NCI-H526 (cell line): ENCODE measurements at places on chromosomes 5 and 9.

DNA sequence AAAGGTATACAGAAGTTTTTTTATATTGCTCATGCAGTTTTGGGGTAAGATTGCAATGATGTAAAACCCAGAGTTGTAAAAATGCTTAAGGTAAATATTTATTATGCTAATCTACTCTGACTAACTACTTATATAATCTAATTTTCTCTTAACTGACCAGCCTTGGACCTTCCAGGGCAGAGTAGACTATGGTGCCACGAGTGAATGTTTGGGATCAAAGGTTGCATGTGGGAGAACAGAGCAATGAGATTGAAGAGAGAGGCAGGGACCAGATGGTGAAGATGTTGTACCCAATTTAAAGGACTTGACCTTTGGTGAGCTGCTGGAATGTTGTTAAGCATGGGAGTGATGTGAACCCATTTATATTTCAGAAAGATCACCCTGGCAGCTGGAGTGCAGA is 34.8 kb upstream of the PANK3 start:
- DNase-seq = no peak

DNA sequence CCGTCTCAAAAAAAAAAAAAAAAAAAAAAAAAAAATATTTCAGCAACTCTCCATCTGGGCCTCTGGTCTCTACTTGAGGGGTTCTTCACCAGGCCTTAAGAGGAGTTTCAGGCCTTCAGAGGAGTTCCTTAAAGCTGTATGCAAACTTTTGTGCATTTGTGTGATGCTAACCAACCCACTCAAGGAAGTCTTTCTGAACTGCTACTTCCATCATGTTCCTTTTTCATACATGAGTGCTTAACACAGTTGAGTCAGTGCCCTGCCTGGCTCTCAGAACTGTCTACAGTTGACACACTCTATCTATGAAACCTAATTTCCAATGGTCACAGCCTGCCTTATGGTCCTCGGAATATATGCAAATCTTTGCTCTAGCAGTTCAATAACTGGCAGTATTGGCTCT is 146.5 kb downstream of the MEF2C start:
- DNase-seq = no peak

GRCh38 chr9:16453390-16453789 is 417.1 kb downstream of the BNC2 start:
- DNase-seq = no peak

DNA sequence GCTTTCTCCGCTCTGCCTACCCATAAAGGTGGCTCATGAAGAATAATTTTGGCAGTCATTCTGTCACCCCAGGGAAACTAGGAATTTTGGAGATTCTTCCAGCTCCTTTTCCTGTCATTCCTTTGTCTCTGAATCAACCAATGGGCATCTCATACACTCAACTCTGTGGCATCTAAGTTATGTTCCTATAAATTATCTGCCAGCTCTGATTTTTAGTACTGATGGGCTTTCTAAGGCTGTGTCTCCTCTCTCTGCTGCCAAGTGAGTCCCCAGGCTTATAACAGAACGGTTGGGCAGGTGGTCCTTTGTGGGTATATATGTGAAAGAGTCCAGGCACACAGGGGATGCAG is 226.8 kb downstream of the NMUR2 start:
- DNase-seq = no peak

DNA sequence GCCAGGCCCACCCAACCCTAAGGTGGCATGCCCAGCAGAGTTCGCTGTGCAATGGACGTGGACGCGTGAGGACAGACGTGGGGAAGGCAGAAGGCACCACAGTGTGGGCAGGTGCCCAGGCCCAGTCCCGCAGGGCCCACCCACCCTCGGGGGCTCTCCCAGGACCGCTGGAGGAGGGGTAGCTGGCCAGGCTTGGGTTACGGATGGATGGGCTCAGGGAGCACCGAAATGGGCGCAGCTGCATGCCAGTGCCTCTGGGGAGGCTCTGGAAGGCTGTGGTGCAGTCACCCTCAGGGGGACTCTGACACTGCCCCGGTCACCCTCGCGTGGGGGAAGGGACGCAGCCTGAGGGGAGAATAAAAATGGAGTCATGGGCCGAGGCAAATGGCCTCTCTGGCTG is 9.6 kb upstream of the GPSM1 start:
- DNase-seq = no peak

- no peak for DNase-seq
Observed at GRCh38 chr9:2745560-2746380, 28.5 kb downstream of the KCNV2 start.

- DNase-seq = no peak
Observed at GRCh38 chr5:141529002-141529401, 40.1 kb downstream of the PCDHGC5 start.

DNA sequence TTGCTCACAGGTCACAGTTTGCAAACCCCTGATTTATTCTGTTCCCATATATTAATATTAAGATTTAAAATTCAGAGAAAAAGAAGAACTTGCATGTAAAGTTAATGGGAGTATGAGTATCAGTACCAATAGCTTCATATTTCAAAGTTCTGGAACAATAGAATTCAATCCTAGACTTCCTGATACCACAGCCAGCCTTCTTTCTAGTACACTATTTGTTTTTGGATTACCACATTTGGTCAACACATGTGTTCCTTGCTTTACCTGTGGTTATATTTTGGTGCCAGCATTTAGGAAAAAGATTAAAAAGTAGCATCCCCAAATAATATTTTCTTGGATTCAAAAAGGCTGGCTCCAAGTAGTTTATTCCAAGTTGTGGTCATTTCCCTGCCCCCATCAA is 49.5 kb downstream of the SPINK5 start:
- DNase-seq = no peak

DNA sequence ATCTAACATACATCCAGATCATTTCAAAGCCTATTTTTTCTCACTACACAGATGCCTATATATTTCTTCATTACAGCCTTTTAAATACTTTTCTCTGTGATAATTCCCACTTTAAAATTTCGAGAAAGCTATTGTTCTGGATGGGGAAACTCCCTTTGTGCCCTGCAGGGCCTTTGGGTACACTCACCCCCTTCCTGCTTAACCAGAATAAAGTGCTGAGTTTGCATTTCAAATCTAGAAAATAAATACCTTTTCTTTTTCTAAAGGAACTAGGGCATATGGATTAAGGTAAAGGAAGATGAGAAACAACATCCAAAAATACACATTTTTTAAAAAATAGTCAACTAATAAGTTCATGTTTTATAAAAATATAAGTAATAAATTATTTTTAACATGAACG is 323.9 kb downstream of the ADGRV1 start:
- no peak for DNase-seq

DNA sequence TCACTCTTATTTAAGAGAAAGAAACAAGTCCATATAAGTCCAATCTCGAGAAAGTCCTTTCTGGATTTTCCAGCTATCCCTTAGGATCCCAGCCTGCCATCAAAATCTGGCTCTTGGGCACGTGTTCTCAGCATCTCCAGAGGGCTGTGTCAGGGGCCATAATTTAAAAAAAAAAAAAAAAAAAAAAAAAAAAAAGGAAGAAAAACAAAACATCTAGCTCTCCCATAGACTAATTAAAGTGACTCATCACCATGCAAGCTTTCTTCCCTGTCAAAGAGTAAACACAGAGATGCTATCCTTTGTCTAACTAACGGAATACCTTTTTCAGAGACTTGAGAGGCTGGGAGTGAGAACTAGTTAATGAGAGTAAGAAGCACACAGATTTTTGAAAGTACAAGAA is 44.9 kb upstream of the MYO10 start:
- no peak for DNase-seq

- DNase-seq = no peak
Observed at GRCh38 chr5:87027570-87027969, 240.1 kb upstream of the RASA1 start.

DNA sequence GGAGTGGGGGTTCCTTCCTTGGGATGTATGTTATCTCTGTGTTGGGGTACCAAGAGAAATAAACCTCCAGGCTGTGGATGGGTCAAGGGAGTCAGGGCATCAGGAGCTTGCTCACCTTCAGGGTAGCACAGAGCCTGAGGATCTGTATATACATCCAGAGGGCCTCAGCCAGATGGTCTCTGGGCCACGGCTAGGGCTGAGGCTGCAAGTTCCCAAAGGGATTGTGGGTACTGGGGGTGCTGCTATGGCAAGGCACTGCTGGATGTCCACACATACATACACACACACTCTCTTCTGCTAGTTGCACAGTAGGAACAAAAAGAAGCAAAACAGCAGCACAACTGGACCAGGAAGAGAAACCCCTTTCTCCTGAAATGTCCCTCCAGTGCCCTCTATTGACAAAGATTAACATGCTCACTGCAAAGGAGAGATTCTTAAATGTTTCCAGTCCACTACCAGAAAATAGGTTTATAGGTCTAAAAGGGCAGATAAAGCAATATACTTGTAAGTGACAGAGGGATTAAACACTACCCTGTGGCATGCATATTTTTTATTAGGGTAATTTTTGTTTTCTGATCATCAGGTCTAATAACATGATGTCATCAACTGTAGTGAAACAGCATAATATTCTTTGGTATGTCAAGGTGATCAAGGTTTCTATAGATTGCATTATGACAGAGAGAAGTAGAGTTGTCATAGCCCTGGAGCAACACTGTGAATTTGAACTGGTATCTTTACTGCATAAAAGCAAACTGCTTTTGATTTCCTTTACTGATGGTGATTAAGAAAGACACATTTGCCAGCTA is 56.3 kb upstream of the KCNN2 start:
- DNase-seq = no peak

DNA sequence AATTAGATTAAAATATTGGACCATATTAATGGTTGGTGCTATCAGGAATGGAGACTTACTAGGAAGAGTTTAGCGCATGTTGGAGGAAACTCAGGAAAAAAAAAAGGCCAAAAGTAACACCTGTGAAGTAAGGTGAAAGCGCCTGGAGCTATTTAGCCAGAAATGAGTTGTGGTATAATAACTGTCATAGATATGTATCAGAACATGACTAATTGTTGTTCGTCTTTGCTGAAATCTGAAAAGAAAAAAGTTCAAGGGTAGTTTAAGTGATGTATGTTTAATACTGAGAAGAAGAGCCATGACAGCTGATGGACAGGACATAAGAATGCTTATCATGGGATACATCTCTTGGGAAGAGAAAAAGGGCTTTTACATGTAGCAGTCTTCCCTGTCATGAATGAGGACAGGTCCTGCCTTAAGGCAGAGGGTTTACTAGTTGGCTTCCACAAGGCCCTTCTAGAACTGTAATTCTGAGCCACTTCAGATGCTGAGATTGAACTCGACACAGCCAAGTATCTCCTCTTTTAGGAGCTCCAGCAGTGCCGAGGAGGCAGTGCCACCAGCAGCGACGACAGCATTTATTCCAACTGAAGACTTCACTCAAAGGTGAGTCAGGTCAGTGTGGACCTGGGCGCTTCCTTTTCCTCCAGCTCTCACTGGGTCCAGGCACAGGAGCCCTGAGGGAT is 940 bp upstream of the CAMK4 start:
- DNase-seq = no peak

DNA sequence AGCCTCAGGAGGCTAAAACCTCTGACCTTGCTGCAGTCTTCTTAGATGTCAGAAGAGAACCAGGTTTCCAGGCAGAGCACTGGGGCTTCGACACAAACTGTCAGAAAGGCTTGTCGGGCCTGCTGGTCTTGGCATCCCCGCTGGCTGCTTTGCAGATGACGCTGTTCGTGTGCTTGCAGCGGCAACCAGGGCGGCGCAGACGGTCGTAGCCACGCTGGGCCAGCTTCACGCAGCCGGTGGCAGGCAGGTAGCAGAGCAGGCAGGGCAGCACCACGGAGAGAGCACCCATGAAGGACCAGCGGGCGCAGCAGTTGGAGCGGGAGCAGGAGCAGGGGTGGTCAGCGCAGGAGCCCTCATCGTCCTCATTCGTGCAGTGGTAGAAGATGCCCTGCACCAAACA is 10.7 kb downstream of the SPRY4 start:
- no peak for DNase-seq

DNA sequence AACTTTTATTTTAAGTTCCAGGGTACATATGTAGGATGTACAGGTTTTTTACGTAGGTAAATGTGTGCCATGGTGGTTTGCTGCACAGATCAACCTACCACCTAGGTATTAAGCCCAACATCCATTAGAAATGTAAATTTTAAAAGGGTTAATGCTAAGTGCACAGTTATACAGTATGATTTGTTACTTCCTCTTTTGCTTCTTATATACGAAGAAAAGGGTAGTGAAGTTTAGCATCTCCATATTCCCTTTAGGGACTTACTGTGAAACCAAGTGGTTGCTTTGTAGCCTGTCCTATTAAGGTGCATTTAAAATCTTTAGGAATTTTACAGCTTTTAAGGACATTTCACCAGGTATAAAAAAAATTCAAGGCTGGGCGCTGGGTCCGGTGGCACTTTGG is 46.4 kb downstream of the RBM27 start:
- no peak for DNase-seq

DNA sequence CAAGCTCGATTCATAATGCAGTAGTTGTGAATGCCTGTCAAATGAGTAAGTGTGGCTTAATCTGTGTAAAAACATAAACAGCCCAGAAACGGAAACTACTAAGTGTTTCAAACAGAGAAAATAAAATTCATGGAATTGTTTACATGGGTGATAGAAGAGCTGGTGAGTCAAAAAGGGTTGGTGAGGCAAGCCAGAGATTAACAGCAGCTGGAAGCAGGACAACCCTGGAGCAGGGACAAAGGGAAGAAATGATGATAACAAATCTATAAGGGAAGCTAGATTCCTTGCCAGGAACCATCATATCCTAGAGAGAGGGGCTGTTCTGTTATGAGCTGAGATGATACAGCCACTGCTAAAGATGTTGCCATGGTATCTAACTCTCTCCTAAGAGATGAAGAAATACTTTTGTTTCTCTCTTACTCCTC is 18.0 kb upstream of the PRR16 start:
- DNase-seq = no peak

- no peak for DNase-seq
Observed at GRCh38 chr9:29176786-29177185, 1603.5 kb upstream of the C9orf72 start.

GRCh38 chr5:89276566-89277305 is 393.8 kb upstream of the MEF2C start:
- no peak for DNase-seq

- DNase-seq = no peak
Observed at GRCh38 chr5:99102073-99102697, 173.4 kb upstream of the CHD1 start.
